ENCODE measurements at places on chromosomes 13 and 19.

DNA sequence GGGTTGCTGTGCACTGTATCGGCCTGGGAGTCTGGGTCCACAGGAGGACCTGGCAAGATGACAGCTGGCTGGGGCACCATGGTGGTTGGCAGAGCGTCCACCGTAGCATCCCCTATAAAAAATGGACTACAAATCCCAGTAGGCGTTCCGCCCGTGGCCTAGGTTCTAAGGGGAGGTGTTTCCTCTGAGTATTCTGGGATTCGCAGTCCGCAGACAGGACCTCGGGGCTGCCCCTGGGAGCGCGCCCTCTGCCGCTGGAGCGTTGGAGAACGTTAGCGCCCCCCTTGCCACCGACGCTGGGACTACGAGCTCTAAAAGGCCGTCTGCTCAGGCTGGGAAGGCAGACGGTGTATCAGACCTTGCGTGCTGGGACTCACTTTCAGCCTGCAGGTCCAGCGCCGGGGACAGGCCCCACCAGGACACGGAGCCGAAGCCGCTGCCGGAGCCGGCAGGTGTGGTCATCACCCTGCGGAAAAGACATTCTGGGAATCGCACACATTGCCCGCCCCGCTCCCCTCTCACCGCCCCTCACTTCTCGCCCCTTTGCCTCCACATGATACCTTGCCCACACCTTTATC lies 372 bp downstream of the DNAAF3 start:
- DNase-seq, result peak; percentile 98

DNA sequence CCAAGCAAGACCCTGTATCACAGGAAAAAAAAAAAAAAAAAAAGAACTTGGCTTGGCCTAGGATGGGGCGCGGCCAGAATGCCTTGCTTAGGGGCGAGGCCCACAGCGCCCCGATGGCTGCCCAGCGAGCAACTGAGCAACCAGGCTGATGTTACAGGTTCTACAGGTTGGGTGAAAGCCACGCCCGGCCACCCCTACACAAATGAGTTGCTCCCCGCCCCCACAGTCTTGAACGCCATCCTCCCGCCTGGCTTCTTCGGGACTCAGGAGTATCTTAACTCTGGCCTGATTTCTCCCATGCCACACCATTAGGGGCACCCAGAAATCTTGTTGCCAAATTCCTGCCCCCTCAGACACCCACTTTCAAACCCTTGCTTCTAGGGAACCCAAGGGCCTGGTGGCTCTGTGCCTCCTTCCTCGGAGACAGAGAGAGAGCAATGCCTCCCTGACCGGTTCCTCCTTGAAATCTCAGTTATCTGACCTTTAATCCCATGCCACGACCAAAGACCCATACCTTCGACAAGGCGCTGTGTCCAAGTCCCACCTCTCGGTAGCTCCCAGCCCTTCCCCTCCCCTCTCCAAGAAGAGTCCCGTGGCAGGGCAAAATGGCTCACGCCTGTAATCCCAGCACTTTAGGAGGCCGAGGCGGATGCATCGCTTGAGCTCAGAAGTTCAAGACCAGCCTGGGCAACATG lies 1.1 kb upstream of the CBLC start:
- DNase-seq, result no peak

DNA sequence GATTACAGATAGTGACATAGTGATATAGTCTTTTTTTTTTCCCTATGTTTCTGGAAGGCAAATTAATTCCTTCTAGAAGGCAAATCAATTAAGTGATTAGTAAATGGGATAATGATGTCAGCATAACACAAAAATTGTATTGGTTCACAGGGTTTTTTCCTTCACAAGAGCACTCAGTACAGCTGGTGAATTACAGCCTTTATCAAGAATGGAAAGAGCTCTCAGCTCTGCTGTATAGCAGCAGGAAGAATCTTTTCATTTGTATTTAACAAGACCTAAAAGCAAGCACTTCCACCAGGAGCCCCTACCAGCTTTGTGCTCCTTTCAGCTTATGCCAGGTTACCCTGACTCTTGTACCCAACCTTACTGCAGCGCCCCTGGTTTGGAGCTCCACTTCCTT lies 90.8 kb downstream of the SERP2 start:
- DNase-seq, result no peak

GRCh38 chr13:33884531-33885220 lies 66.7 kb downstream of the RFC3 start:
- DNase-seq, result peak; percentile 6

- DNase-seq, result no peak
Observed at GRCh38 chr13:25088562-25089221, 7.2 kb upstream of the PABPC3 start.

DNA sequence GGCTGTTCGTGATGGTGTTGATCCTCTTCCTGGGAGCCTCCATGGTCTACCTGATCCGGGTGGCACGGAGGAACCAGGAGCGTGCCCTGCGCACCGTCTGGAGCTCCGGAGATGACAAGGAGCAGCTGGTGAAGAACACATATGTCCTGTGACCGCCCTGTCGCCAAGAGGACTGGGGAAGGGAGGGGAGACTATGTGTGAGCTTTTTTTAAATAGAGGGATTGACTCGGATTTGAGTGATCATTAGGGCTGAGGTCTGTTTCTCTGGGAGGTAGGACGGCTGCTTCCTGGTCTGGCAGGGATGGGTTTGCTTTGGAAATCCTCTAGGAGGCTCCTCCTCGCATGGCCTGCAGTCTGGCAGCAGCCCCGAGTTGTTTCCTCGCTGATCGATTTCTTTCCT lies 12.2 kb upstream of the C19orf33 start:
- no peak for DNase-seq

GRCh38 chr13:33205804-33206221 lies 79.7 kb downstream of the STARD13 start:
- DNase-seq, result no peak

DNA sequence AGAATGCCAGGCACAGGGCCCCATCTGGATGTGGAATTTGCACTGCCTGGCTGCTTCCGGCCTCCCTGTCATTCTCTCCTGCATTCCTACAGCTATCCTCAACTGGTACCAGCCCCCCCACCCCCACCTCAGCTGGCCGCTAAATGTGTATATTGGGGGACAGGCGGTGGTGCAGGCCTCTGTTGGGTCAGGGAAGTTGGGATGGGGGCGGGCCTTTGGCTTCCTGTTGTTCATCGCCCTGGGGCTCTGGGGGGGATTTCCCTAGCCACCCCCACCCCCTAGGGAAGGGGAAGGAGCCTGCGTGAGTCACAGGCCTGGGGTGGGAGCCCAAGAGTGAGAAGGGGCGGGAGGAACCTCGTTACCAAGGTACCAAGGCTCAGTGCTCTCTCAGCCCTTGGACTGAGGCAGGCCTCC lies 10.6 kb downstream of the POU2F2 start:
- DNase-seq, result no peak

Measured in NCI-H2227 treated with DMSO at 0.1 percent for 48 hours (cell line).